ENCODE measurements at places on chromosomes 7 and 10. TPM values are rescaled to one million over a fixed set of nuclear protein-coding genes. Genes with fewer than 3 reads are reported as not detected.

DNA sequence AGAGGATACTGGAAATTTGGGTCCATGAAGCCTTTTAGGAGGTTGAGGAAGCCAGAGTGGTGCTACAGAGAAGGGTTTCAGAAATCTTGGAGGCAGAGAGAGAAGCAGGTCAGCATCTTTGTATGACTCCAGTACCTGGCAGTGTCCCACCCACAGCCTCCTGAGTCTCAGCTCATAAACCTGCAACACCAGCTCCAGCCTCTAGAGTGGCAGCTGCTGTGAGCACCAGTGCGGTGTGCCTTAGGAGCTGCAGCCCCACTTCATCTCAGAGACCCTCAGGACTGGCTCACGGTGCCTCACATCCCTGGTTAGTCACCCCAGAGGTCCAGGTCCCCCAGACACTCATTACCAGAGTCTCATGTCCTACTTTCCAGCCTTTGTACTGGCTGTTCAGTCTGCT, 84.8 kb upstream of the PRKAR2B start:
- DNase-seq: peak; percentile 31

DNA sequence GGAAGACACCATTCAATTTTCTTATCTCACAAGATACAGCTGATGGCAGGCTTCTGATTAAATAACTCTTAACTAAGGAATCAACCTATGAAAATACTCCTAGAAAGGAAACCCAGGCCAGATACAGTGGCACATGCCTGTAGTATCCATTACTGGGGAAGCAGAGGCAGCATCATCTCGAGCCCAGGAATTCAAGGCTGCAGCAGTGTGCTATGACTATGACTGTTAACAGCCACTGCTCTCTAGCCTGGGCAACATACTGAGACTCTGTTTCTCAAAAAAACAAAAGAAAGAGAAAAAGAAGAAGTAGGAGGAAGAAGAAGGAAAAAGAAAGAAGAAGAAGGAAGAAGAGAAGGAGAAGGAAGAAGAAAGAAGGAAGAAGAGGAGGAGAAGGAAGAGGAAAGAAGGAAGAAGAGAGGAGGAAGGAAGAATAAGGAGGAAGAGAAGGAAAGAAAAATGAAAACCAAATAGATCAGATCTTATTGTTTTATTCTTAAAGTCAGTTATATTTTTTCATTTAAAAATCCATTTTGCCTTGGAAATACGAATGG, 18.0 kb downstream of the DPY19L1 start:
- no peak for DNase-seq

DNA sequence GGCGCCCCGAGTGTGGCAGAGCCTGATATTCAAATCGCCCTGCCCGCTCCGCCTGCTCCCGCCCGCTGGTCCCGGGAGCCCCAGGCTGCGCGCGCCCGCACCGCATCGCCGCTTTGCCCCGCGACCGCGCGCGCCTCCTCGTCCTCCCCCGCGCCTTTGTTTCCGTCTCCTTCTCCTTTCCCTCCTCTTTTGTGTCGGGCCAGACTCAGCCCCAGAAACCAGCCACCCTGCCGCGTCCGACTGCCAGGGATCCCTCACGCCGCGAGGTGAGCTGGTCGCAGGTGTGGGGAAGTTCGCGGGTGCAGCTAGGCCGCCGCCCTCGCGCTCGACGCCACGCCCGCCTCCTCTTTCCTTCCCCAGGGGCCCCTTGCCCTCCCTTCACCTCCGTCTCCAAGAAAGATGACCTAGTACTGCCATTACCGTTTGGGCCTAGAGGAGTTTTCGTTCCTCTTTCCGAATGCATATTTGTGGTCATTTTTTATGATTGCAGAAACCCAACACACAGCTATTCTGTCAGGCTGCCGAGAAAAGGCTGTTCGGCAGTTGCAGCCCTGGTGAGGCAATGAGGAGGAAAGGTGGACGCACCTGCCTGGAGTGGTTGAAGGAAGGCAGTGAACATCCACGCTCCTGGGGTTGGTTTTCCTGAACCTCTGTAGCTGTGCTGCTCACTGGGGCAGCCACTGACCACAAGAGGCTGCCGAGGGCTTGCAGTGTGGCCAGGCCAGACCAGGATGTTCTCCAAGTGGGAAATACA, 107.3 kb downstream of the SNX10 start:
- DNase-seq: peak; percentile 78

DNA sequence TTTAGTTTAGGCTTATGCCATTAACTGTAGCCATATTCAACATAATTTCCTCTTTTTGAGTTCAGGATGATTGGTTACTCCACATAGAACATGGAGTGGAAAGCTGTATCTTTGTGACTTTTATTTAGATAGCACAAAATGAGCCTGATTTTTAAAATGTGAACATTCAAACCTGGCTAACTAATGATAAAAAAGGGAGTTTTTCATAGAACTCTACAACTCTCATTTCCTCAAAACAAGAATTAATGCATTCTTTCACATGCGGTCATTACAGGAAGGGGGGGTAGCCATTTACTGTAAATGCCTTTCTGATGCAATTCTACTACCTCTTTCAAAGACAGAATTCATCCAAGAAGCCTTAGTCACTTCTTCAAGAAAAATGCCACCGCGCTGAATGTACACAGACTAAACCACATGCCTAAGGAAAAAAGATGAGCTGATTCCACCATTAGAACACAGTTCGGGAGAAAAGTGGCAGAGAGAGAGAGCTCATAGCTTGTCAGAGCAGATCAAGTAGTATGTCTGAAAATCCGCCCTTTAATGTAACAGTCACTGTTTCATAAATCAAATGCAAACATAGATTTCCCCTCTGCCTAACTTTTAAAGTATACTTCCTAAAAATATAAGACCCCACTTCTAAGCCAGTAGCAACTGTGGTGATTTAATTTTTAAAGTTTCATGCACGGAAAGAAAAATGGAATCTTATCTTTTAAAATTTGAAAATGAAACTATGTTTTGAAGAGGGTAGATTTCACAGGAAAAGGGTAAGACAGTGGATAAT, 226.4 kb upstream of the KLF14 start:
- no peak for DNase-seq

GRCh38 chr7:387132-388022, 97.4 kb downstream of the FOXL3 start:
- DNase-seq: no peak

GRCh38 chr10:15262036-15262713, 93.7 kb upstream of the NMT2 start:
- no peak for DNase-seq

- no peak for DNase-seq
These were observed 91.5 kb downstream of the MCU start for GRCh38 chr10:72783410-72783833.

DNA sequence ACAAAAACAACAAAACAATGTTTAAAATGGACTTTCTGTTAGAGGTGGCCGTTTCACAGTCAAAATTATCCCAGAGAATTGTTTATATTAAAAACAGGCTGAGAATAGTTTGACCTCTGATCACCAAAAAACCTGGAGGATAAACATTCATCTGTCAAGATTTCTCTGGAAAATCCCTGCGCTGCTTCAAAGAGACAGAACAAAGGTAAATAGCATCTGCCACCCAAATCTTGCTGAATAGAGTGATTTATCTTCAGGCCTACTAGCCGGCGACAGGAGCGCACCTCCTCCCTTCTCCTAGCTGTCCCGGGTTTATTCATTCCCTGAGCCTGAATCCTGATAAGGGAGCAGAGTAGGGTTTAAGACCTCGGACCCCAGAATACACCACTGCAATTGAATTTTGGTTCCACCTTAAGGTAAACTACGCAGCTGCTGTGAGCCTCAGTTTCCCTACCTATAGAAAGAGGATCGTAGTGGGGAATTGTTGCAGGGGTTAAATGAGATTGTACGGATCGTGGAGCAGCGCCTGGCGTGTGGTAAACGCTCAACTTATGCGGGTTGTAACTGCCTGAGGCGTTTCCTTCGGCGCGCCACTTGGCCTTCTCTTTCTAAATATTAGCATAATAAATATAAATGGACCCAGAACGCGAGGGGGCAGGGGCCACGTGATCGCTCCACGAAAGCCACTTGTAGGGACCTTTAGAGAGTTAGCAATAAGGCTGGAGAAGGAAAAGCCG, 498 bp upstream of the ST7 start:
- peak; percentile 64 for DNase-seq

DNA sequence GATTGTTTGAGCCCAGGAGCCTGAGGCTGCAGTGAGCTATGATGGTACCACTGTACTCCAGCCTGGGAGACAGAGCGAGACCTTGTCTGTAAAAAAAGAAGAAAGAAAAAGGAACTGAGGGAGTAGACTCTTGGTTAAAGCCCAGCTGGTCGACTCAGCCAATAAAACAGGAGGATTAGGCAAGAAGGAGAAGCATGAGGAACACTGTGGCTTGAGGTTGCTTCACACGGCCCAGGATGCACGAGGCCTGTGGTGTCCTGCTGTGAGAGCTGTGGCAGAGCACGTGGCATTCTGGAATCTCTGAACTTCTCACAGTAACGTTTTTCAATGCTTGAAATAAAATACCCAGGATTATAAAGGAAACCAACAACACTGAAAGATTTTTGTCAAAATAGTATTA, 93.3 kb downstream of the CUL2 start:
- no peak for DNase-seq

DNA sequence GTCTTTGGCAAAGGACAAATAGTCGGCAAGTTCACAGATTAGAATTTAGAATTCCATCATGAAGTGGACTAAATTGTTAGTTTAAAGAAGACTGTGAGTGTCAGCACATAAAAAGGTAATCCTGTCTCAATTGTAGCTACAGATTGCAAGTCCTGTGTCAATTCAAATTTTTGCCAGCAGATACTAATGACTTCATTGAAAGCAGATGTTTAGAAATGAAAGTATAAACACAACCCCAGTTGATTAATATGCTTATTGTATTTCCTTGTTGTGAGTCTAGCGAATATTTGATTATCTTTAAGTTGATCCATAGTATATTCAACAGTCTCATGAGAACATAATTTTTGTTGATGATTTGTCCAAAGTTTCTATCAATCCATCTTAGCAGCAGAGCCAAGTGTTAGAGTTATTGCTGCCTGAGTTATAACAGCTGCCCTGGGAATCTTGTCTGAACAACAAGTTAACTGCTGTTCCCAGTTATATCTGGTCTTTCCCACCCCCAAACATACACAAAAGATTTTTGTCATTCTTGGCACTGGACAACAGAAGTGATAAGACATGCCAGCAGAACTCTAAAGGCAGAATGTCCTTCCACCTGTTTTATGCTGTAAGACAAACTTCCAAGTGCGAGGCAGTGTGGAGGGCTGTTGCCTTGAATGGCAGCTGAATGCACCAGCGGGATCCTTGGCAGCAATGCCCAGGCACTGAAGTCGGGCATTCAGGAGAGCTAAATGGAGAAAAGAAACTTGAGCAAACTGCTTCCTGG, 21.3 kb upstream of the HERPUD2 start:
- no peak for DNase-seq

DNA sequence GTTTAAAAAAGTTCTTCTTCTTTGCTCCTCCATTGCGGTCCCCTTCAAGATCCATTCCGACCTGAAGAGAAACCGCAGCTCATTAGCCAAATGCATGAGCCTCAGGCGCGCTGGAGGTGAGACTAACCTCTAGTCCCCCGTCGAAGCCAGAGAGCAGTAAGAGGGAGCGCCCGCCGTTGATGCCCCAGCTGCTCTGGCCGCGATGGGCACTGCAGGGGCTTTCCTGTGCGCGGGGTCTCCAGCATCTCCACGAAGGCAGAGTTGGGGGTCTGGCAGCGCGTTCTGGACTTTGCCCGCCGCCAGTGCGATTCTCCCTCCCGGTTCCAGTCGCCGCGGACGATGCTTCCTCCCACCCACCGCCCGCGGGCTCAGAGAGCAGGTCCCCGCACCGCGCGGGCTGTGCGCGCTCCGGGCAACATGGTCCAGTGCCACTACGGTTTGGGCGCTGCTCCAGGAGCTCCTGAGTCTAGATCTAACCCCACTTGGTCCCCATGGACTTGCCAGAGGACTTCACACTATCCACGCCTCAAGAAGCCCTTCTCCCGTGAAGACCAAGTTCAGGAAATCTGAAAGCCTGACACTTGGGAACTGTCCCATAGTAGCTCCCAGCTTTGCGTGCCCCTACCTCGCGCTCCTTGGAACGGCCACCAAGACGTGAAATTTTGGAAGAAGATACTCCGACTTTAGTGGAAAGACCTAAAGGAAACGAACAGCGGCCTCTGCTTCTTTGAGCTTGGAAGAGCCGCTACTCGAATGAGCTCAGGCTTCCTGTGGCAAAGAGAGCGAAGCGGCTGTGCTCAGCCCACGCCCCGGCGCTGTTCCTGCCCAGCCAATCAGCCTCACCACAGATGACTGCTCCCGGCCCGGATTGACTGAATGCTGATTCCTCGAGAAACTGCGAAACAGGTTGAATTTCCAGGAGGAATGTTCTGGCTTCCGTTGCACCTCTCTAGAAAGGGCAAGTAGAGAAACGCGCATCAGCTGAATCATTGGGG, at the start of gene ABCB1:
TSS of gene ABCB1 (minus strand) at position 755 of the 995 bp plus-strand sequence. CDS start at position 55, 700 bp downstream.
- peak; percentile 59 for DNase-seq

DNA sequence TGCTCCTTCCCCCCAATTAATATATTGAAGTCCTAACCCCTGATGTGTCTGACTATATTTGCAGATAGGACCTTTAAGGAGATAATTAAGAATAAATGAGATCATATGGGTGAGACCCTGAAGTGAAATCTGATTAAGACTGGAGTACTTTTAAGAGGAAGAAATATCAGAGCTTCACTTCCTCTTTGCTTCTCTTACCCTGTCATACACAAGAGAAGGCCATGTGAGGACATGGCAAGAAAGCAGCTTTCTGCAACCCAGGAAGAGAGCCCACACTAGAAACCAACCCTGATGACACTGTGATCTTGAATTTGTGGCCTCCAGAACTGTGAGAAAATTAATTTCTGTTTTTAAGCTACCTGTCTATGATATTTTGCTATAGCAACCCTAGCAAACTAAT, 44.2 kb downstream of the JMJD1C start:
- DNase-seq: no peak

DNA sequence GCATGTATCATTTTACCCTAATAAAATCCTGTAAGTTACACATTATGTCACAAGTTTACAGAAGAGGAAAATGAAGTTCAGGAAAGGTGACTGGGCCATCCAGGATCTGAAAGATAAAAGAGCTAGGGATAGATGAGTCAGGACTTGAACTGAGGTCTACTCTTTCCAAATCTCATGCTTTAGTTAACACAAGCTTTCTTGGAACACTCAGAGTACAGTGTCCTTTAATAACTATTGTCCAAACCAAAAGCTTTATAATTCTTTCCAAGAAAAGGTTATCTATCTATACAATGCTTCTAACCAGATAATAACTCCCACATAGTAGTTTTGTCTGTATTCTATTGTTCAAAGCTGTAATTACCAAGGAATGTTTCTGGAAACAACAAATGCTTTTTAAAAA, 164.6 kb downstream of the LRRN3 start:
- no peak for DNase-seq

The LAMB4 gene
- not detected for total RNA-seq

The PAPSS2 gene
- total RNA-seq: 4.7 TPM

The PAX2 gene
- not detected for total RNA-seq

The CH25H gene
- total RNA-seq: 0.25 TPM

The AKR1D1 gene
- not detected for total RNA-seq

The ITIH2 gene
- total RNA-seq: not detected

The PNLIPRP2 gene
- total RNA-seq: not detected

The HUS1 gene
- total RNA-seq: 40.6 TPM

The C7orf57 gene
- not detected for total RNA-seq

The OR2A7 gene
- 0.22 TPM for total RNA-seq
